ENCODE measurements at places on chromosomes 16 and 17.
A peak's percentile ranks its signal among the peaks of the same experiment; 100 is the strongest.

DNA sequence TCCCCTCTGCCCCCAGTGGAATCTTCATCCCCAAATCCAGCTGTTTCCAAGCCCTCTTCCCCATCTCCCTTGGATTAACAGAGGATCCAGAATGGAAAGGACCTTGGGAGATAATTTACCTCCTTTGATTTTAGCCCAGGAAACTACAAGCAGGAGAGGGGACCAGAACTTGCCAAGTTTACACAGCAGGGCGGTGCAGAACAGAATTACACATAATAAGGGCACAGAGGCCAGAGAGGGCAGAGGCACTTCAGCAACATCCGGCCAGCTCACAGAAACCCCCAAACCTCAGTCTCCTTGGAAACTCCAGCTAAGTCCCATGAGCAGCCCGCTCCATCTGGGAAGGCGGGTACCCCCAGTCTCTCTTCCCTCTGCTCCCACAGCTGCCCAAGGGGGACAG is 27.2 kb downstream of the PEMT start:
- DNase-seq: no peak

DNA sequence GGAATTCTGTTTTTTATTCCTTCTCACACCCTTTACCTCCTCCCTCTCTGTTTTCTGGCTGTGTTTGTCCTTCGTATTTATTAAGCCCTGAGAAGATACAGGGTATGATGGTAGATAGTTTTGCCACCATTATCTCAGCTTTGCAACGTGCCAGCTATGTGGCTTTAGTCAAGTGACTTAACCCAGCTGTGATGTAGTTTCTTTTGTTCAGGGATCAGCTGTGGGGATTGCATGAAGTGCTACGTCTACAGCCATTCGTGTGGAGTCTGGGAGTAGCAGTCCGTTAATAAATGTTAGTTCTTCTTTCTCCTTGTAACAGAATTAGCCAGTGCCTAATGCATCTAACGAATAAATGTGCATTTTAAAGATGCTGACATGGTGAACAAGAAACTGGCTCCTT is 128.4 kb downstream of the HAPSTR1 start:
- DNase-seq: no peak

- DNase-seq: no peak
Observed at GRCh38 chr16:22330326-22330725, 33.1 kb downstream of the POLR3E start.

DNA sequence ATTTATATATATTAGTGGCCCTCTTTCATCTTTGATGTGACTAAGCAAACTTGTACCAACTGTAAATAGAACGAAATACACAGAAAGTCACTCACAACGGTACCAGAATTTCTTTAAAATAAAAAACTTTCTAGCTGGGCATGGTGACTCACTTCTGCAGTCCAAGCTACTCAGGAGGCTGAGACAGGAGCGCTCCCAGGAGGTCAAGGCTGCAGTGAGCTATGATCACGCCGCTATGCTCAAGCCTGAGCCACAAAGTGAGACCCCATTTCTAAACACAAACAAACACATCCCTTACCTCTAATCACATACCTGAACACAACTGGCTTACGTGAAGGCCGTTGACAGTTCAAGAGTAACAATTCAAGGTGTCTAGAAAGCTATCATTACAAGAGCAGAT is 29.7 kb downstream of the STAT5B start:
- DNase-seq: no peak

DNA sequence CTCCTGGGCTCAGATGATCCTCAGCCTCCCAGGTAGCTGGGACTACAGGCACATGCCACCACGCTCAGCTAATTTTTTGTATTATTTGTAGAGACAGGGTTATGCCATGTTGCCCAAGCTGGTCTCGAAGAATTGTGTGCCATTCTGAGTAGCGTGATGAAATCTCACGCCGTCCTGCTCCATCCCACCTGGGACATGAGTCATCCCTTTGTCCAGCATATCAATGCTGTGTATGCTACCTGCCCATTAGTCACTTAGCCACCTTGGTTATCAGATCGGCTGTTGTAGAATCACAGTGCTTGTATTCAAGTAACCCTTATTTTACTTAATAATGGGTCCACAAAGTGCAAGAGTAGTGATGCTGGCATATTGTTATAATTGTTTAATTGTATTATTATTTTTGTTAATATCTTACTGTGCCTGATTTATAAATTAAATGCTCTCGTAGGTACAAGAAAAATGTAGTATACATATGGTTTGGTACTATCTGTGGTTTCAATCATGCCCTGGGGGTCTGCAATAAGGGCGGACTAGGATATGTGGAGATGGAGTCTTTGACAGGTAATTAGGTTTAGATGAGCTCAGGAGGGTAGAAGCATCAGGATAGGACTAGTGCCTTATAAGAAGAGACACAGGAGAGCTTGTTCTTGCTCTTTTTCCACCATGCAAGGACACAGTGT is 26.6 kb upstream of the SLC13A2 start:
- no peak for DNase-seq

GRCh38 chr16:58035356-58036170 is 10.0 kb downstream of the MMP15 start:
- DNase-seq: no peak

- no peak for DNase-seq
Observed at GRCh38 chr17:4175921-4176807, 33.2 kb downstream of the CYB5D2 start.

GRCh38 chr17:40577611-40578065 is 12.4 kb upstream of the CCR7 start:
- DNase-seq: peak; percentile 85

DNA sequence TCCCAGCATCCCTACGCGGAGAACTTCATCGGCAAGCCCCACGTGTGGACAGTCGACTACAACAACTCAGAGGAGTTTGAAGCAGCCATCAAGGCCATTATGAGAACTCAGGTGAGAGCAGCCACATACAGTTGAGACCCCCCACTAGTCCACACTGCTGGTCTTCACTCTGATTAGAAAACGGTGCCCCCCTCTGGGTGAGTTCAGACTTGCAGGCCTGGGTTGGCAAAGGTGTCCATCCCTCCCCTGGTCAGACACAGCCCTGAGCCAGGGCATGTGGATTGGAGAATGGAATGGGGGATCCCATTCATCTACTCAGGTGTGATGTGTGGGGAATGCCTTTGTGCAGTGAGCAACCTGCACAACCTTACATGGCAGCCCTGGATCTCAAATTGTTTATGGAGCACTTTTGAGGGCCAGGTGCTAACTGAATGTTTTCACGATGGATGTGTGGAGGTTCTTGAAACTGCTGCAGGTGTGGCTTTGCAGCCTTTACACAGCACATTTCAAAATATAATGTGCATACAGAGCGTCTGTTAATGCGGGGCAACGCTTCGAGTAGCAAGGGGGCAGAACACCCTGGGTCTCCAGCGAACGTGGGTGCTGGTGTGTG is 72.6 kb downstream of the MGAT5B start:
- DNase-seq: no peak

DNA sequence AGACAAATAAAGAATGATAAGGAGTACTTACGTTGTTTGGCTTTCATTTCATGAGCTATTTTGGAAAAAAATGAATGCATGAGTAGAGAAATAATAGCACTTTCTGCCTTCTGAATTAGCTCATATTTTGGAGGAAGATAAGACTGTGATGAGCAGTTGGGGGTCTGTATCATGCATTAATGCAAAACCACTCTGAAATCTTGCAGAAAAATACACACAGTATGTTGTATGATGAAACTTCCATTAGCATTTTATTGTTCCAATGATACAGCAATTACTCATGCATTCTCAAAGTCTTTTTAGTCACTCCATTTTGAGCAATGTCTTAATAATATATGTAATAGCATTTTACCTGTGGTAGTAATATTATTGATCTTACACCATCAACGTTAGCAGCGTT is 571.0 kb downstream of the CDH8 start:
- no peak for DNase-seq

DNA sequence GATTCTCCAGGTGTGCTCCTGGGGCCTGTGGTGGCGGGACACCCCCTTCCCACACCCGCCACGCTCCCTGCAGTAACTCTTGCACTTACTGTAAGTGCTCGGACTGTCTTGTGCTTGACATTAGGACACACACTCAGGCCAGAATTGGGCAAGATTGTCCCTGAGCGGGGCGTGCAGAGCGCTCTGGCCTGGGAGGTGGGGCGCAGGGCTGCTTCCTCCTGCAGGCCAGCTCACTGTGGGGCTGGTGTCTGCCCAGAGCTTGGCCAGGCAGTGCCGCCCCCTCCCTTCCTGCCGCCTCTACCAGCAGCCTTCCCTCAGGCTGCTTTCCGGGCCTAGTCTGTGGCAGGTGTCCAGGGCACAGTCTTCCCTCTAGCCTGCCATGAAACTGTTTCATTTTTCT is 6.1 kb upstream of the ATP6V0C start:
- no peak for DNase-seq

DNA sequence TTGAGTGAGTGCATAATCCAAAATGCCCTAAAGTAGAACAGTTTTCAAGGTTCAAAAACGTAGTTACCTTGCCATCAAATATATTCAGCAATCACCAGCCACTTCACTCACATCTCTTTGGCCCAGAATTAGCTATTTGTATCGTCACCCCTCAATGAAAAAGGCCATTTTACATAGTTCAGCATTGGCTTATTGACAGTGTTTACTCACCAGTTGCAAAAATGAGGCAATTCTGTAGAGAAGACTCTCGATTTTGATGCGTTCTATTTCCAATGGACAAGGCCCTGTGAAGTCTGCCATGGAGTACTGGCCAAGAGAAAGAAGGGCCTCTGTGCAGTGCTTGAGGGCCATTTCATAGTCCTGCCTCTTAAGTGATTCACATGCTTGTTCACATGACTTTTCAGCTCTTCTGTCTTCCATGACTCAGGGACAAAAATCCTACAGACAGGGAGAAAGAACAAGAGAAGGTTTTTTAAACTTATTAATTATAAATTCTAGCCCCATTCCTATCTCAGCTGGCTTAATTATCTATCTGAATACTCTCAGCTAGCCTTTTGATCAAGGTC is 26.5 kb downstream of the HELZ start:
- DNase-seq: no peak

- no peak for DNase-seq
Observed at GRCh38 chr16:85276721-85277120, 164.4 kb upstream of the CIBAR2 start.

DNA sequence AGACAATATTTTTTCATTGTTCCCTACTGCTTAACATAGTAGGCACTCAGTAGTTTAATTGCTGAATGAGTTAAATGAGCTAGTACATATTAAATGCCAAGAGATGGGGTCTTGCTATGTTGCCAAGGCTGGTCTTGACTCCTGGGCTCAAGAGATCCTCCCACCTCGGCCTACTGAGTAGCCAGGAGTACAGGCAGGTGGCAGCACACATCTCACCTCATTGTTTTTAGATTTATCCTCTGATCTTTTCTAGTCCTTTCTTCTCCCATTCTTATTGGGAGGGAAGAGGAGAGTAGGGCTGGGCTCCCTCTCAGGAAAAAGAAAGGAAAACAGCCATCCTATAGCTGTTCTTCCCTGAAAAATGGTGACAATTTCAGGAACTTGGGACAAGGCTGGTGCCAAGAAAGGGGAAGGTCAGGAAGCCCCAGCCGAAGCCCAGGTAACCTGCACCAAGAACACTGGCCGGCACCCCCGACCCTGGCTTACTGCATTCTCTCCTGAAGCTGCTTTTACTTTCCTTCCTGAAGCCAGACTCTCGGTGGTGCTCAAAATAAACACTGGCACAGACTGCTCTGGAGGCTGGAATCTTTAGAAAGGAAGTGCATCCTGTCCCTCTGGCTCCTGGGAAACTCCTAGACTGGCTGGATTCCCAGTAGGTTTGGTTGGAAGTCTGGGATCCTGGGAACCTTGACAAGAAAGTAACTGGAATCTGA is 2.7 kb downstream of the TNFAIP1 start:
- no peak for DNase-seq

DNA sequence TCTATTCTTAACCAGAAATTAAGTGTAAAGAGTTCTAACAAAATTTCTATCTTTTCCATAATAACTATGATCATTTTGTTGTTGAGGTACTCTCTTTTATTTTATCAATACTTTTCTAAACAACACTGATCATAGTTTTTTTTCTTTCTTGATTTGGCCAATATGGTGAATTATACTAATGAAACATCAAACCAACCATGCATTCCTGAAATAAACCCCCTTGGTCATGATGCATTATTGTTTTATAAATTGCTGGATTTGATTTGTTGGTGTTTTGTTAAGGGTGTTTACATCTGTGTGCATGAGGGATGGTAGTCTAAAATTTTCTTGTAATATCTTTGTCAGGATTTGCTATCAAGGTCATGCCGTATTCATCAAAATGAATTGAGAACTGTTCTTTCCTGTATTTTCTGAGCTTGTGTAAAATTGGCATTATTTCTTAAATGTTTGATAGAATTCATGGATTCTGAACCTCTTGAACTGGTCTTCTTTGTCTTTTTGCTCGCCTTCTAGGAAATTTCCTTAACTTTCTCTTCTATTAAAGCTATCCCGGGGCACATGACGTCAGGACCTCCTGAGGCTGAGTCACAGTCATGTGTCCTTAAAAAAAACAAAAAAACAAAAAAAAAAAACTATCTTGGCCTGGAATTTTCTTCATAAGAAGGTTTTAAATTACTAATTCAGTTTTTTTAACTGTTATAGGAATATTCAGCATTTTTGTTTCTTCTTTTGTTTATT is 3.9 kb upstream of the TRIM25 start:
- no peak for DNase-seq

GRCh38 chr16:19138601-19139000 is 24.8 kb downstream of the ITPRIPL2 start:
- no peak for DNase-seq

DNA sequence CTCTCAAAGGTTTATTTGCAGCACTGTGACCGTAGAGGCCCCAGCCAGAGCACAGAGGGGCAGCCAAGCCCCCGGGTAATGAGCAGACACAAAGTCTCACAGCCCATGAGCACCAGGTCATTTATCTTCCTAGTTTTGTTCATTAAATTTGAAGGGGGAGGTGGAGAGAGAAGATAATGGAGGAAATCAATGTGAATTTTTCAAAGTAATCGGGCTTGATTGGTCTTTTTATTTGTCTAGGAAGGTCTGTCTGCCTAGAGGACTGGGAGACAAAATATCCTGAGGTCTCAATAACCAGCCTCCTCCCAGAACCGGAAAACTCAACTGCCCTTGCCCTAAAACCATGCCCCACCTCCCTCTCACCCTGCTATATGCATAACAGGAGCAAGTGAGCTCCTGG is 189.0 kb downstream of the SLC39A11 start:
- no peak for DNase-seq

DNA sequence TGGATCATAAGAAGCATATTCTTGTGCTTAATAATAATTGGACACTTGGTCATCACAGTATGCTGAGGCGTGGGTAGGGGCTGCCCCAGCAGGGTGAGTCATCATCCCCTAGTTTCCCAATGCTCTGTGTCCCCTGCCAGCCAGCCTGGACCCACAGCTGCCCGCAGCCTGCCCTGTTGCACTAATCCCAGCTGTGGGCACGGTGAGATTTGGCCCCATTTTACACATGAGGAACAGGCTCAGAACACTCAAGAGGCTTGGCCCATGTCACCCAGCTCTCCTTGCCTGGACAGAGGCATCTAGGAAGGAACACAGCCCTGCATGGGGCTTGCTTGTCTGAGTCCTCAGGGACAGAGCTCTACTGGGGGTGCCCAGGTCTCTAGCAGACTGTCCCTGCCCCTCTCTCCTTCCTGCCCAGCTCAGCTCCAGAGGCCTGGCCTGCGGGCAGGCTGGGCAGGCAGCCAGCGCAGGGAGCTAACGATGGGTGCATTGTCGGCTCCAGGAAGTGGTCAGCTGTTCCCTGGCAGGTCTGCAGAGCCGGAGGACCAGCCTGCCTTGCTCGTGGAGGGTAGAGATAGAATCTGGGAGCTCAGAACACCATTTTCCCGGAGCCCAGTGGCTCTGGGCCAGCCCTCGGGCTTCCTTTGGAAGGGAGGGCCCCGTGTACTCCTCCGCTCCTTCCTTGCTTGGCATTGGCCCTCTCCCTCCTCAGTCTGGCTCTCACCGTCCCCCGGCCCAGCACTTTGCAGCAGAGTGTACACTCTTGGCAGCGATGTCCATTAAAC is 189.4 kb downstream of the RAB11FIP4 start:
- no peak for DNase-seq

Measured in GM12878 (cell line).